ENCODE measurements at places on chromosomes 3 and 15. TPM values are rescaled to one million over a fixed set of nuclear protein-coding genes. Genes with fewer than 3 reads are reported as not detected.

The PIF1 gene
- 0.60 TPM for total RNA-seq

The AADAC gene
- total RNA-seq: 0.17 TPM

The NMB gene
- 8.7 TPM for total RNA-seq

The CD80 gene
- total RNA-seq: not detected

The VGLL3 gene
- total RNA-seq: 16.0 TPM

The DPPA2 gene
- total RNA-seq: not detected

The LDHAL6B gene
- not detected for total RNA-seq

The SLC28A2 gene
- not detected for total RNA-seq

The BFSP2 gene
- total RNA-seq: not detected

The KAT2B gene
- total RNA-seq: 6.6 TPM

The TGM5 gene
- total RNA-seq: 0.25 TPM

The EDC3 gene
- 5.4 TPM for total RNA-seq

The KIF15 gene
- total RNA-seq: 1.6 TPM

The ISLR gene
- not detected for total RNA-seq

The NANOGP8 gene
- not detected for total RNA-seq

The IL17RD gene
- total RNA-seq: 2.8 TPM

The FILIP1L gene
- total RNA-seq: 111 TPM

The CYP8B1 gene
- total RNA-seq: 0.55 TPM

The LAMB2 gene
- 645 TPM for total RNA-seq

The CTXN2 gene
- total RNA-seq: 0.05 TPM

The RAD51 gene
- 5.6 TPM for total RNA-seq

The PLA2G4E gene
- total RNA-seq: not detected

The GOLGA8T gene
- 0.30 TPM for total RNA-seq

The ALDH1A2 gene
- 26.8 TPM for total RNA-seq

The CD96 gene
- 0.05 TPM for total RNA-seq

The FEZF2 gene
- not detected for total RNA-seq

The CCDC39 gene
- 0.10 TPM for total RNA-seq

The MESP2 gene
- not detected for total RNA-seq

The ATRIP gene
- total RNA-seq: 4.3 TPM

The DLL4 gene
- total RNA-seq: 0.17 TPM

The GRAMD2A gene
- total RNA-seq: 1.8 TPM

The MLF1 gene
- 31.4 TPM for total RNA-seq

The SLC41A3 gene
- total RNA-seq: 46.2 TPM

The WDR49 gene
- 0.50 TPM for total RNA-seq

The SLC6A20 gene
- 0.50 TPM for total RNA-seq

The GPR176 gene
- 97.2 TPM for total RNA-seq

The WDR93 gene
- 1.2 TPM for total RNA-seq

The SLC9C1 gene
- total RNA-seq: 1.7 TPM

The ACP3 gene
- total RNA-seq: not detected

The FETUB gene
- total RNA-seq: not detected

The EPHB3 gene
- 0.17 TPM for total RNA-seq

The DUOXA1 gene
- not detected for total RNA-seq

The PATL2 gene
- not detected for total RNA-seq

The LRRC31 gene
- total RNA-seq: 1.2 TPM

The MYZAP gene
- 1.7 TPM for total RNA-seq

The CNTN3 gene
- 0.80 TPM for total RNA-seq

The IGDCC3 gene
- total RNA-seq: 0.05 TPM

The GLDN gene
- total RNA-seq: not detected

The PLCB2 gene
- total RNA-seq: 0.52 TPM

The SLTM gene
- 37.5 TPM for total RNA-seq

Data from renal cortical epithelial cell (primary cell).